ENCODE measurements at places on chromosomes 13 and 19.

DNA sequence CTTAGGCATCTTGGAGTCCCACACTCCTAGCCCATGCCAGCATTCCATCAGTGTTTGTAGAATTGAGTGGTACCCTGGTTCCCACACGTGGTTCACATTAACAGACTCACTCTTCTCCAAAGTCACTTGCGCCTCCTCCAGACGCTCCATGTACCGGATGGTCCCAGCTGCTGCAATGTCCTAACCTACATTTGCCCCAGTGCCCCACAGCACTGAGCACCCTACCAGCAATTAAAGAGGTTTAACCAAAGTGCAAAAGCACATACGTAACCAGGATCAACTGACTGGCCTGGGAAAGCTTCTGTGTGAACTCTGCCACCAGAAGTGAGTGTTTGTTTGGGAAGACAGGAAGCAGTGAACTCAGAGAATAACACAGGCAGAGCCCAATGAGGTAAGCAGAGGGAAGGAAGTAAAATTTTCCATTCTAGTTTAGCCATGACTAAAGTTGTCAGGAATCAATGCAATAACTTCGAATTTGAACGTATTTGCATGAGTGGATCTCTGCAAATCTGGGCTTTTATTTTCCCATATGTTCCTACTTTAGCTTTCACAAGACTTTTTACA is 7.3 kb upstream of the MEDAG start:
- DNase-seq: no peak

DNA sequence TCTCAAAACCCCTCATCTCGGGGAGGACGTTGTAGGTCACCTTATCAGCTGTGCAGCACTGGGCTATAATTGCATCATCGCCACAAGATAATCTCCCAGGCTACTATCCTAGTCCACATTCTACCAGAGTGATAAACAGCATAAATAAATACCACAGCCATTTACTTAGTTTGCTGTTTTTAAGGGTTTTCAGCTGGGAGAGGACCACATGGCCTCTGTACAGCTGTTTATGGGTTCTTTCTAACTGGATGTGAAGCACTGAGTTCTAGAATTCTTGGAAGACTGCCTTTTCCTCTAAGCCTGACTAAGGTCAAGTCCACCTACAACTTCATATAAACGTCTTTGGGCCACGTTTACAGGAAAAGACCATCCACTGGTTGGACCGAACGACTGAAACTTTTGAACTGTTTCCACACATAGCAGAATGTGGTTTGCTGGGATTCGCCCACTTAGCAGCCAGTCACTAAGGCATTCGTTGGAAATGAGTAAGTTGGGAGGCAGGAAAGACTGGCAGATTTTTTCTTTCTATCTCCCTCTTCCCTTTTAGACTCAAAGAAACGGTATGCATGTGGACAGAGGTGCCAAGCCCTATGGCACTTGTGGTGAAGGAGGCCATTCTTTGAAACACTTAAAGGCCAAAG is 752.5 kb upstream of the SGCG start:
- DNase-seq: no peak

DNA sequence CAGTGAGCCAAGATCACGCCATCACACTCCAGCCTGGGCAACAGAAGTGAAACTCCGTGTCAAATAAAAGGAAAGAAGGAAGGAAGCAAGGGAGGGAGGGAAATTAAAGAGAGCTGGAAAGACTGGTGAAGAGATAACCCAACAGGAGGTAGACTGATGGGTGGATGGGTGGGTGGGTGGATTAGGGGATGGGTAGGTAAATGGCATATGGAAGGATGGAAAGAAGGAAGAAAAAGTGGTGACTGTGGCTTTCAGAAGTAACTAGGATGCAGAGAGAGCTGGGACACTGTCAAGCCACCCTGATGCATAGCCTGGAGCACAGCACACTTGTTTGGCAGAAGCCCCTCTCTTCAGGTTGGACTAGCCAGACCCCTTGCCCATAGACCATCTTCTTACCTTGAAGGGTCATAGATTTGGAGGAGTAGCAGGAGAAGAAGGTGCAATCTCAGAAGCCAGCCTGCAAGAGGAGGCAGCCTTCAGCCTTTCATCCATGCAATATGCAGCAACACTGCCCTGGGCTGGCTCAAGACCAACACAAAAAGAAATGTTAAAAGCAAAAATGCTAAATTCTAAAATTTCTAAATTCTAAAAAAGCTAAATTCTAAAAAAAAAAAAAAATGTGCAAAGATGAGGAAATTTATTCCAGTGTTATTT is 5.1 kb downstream of the IQCN start:
- DNase-seq: no peak

- DNase-seq: no peak
Measured at GRCh38 chr19:35955881-35956634, 19.9 kb downstream of the LRFN3 start.

- DNase-seq: no peak
Measured at GRCh38 chr19:1107661-1108261, 4.0 kb downstream of the GPX4 start.

DNA sequence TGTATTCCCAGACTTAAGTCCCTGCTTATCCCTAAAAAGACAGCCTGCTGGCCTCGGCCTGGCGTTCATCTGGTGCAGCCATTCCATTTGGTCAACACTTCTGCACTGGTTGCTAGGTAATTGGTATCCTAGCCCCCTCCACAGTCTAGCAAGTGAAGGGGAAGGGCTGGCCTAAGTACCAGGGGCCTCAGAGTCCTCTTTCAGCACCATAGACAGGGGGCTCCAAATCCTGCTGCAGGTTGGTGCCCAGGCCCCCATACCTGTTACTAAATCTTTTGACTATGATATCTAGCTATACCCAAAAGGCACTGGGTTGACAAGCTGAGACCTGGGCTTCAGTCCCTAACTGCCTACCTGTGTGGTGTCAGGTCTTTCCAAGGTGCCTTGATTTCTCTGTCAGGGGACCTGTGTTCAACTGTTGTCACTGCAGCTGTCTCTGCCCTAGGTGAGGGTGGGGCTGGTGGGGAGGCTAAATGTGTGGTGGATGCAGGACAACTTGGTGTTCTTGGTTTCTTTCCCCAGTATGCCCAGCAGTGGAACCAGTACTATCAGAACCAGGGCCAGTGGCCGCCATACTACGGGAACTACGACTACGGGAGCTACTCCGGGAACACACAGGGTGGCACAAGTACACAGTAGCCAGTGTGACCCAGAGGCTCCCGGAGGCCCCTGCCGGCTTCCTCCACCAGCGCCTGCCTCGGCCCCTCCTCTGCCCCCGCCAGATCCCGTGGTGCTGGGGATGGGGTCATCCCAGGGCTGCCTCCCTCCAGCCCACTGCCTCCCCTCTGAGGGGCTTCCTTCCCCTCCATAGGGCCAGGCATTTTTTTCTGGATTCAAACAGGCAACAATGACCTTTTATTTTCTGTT is 3.8 kb upstream of the CCDC97 start:
- no peak for DNase-seq

DNA sequence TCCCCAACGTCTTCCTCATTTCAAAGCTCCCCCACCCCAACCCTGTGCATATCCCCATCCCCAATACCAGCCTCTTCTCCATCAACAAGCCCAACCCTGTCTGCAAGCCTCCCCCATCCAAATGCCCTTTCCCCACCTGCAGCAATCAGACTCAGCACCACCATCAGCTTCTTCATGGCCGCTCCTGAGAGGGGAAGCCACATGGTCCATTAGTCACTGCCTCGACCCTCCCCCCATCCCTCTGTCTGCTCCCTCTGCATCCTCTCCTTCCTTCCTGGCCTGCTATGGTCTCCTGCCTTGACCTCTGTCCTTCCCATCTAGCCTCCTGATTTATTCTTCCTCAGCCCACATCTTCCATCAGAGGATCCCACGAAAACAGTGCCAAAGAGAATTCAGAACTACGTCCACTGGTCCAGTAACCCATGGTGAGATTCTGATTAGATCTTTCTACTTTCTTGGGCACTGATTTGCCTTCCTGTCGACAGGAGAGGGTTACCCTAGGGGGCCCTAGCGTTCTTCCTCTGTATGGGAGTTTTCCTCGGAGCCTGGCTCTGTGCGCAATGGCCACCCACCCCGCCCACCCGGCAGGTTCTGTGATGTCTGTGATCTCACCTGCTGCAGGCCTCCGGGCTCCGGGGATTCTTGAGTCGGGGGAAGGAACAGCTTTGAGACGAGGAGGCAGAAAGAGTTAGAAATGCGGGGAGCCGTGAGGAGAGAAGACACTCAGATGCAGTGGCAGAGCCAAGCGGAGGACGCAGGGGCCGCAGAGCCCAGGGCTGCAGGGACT is 1.3 kb downstream of the KLK6 start:
- DNase-seq: no peak
